SHP77 treated with DMSO at 0.1 percent for 48 hours (cell line): ENCODE measurements at places on chromosomes 2 and 18.

GRCh38 chr2:62871506-62871905, 166.0 kb downstream of the EHBP1 start:
- no peak for DNase-seq

GRCh38 chr18:69839497-69839896, 108.2 kb downstream of the CD226 start:
- no peak for DNase-seq

GRCh38 chr18:48360376-48361021, 48.7 kb downstream of the ZBTB7C start:
- no peak for DNase-seq

DNA sequence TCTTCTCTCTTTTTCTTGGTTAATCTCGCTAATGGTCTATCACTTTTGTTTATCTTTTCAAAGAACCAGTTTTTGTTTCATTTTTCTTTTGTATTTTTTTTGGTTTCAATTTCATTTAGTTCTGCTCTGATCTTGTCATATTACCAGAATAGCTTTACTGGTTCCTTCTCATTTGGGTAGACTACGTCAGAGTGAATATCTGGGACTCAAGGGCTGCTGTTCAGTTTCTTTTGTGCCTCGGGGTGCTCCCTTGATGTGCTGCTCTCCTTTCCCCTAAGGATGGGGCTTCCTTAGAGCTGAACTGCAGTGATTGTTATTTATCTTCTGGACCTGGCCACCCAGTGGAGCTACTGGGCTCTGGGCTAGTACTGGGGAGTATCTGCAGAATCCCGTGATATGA, 29.4 kb upstream of the IL1RN start:
- no peak for DNase-seq

DNA sequence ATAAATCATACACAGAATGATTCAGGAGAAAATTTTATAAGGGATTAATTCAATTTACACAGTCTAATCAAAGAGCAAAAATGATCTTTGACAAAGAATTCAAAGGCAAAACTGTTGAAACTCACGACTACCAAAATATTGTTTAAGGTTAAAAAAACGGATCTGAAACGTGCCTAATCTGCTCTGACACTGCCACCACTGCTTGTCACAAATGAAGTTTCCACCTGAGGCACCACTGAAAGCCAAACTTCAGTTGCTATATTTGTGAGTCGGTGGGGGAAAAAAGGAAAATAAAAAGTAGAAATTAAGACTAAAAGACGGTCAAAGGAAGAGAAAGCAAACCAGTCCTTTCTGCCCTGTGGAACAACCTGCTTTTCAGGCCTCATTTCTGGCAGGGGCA, 140.6 kb upstream of the DNMT3A start:
- no peak for DNase-seq

- DNase-seq, result no peak
Measured at GRCh38 chr2:14552286-14552685, 80.2 kb upstream of the LRATD1 start.

GRCh38 chr18:2410688-2411087, 160.6 kb downstream of the METTL4 start:
- DNase-seq, result no peak

- no peak for DNase-seq
Measured at GRCh38 chr18:35417223-35417622, 40.1 kb upstream of the ZNF396 start.

DNA sequence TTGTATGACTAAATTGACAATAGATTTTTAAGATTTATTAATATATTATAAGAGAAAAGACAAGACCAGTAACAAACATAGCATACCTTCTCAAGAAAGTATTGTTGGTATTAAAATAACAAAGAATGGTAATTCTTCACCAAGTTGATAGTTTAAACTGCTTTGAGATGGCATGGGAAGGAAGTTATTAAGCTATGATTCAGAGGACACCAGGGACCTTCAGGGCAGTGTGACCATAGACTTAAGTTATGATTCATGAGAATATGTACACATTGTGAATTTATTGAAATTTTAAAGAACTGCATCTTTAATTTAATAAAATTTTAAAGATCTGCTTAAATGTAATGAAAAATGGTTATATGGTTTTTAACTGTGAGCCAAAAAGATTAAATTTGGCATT, 205.7 kb downstream of the DSEL start:
- no peak for DNase-seq

- no peak for DNase-seq
Measured at GRCh38 chr18:27661320-27662018, 476.4 kb upstream of the CHST9 start.

- DNase-seq, result no peak
Measured at GRCh38 chr2:233542507-233542906, 24.1 kb downstream of the USP40 start.

DNA sequence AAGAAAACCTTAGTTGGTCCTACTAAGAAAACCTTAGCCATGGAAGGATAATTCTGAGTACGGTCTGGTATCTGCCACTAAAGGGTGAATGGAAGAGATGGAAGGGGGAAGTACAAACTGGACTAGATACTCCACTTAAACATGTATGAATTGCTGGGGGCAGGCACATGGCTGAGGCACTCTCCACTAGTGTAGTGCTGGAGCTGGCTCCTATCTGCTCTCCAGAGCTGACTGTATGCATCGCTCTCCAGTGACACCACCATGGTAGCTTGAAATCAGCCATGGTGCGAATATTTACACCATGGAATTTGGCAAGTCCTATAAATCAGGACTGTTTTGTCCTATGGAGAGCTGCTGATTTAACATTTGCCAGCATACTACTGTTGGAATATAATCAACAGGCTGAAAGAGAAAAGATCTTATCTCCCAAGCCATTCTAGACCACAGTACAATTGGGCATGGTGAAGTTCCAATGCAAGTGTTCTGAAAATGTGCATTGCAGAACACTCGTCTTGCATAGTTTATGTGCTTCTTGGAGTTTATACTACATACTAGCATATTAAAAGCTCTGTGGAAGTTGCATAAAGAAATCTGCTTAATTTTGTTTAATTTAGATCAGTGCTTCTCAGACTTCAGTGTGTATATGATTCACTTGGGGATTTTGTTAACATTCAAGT, 277.4 kb downstream of the TDRD15 start:
- no peak for DNase-seq

DNA sequence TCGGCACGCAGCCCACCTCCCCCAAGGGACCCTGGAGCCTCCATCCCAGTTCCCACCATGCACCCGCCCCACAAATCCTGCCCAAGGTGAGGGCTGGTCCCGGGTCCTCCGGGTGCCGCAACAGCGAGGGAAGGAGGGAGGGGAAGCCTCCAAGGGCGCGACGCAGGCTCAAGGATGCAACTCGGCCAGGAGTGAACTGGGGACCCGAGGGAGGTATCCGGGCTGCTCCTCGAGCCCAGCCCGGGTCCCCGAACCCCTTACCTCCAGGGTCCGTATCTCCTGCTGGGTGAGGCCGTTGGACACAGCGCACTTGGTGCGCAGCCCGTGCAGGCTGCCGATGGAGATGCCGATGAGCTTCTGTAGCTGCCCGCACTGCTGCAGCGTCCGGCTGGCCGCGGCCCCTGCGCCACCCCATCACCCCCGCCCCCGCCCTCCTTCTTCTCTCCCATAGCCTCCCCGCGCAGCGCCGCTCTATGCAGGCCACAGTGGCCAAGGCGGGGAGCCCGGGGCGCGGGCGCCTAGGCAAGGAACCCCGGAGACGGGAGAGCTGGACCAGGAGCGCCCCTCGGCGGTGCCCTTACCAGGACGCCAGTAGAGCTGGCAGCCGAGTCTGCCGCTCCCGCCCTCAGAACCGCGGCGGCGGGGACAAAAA, 124.1 kb downstream of the ANKRD30BL start:
- DNase-seq, result no peak

DNA sequence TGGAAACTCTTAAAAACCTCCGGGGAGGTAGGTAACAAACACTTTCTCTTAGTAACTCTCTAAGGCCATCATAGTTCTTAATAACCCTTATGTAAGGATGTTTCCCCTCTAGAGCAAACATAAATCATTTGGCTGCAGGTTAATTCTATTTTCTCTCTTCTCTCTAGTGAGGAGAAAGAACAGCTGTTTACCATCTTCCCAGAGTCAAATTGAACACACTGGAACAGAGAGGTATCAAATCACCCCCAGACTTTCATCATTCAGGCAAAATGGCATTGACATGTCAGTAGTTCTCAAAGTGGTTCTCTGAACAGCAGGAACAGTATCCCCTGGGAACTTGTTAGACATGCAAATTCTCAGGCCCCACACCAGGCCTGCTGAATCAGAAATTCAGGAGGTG, 240.7 kb downstream of the MEIS1 start:
- no peak for DNase-seq

DNA sequence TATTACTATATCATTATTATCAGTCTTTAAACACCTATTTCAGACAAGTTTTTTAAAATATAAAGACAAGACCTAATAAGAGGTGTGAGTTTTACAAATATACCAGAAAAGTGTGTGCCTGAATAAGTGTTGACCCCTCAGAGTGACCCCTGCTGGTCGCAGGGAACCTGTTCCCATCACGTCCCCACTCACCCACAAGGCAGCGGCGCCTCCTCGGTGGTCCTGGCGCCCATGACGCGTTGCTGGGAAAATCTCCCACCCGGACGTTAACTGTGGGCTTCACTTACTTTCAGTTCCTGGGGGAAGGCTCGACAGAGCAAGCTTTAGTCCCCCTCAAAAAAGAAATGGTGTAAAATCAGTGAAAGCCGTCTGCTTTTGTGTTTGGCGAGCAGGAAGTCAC, 93.5 kb downstream of the TMEM18 start:
- no peak for DNase-seq

DNA sequence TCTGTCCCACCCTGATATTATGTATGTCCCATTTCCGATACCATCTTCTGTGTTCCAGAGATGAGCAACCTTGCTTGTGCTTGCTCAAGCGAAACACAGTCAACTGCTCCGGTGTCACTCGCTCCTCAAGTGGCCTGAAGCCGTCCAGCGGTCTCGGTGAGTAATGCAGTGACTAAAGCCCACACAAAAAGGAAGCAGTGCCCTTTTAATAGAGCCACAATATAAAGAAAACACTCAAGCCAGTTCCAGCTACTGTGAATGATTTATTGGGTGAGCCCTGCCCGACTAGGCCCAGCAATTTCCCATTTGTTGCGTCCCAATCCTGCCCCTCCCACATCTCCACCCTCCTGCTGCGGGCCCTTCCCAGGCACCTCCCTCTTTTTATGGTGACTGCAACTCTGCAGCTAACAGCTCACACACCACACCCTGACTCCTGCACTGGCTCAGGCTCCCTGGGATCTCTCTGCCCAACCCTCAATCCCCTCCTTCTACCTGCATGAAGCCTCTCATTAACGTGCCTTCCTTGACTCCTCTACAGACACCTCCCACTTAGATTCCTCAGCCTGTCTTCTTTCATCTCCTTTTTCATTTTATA, 44.2 kb upstream of the DSC1 start:
- peak; percentile 81 for DNase-seq
